ENCODE measurements at places on chromosomes 2 and 18. TPM values are rescaled to one million over a fixed set of nuclear protein-coding genes. Genes with fewer than 3 reads are reported as not detected.

MAPK4 gene
- total RNA-seq, result 0.74 TPM

RPRM gene
- total RNA-seq, result not detected

DNA sequence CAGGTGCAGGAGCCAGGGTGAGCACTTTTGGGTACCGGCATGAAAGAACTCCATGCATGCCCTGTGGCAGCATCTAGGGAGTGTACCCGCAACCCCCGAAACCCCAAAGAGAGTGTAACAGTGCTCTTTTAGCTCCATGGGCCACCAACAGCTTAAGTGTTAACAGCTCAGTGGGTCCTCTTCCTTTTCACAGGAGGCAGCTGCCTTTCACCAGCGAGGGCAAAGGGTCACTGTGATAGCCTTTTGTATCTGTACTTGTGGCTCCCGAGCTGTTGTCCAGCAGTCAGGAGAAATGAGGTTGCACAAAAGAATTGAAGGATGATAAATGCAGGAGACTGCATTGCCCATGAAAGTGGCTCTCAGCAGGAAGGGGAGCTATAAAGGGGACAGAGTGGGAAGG is 1166.3 kb upstream of the ACVR2A start:
- no peak overlapping the region for H3K27ac ChIP-seq
- no peaks in the 10 kb centered on the region for H3K4me1 ChIP-seq
- no peak overlapping the region for H3K4me3 ChIP-seq
- H3K36me3 ChIP-seq, result no peaks in the 10 kb centered on the region
- no peaks in the 10 kb centered on the region for H3K27me3 ChIP-seq

TSPYL6 gene
- not detected for total RNA-seq

DNA sequence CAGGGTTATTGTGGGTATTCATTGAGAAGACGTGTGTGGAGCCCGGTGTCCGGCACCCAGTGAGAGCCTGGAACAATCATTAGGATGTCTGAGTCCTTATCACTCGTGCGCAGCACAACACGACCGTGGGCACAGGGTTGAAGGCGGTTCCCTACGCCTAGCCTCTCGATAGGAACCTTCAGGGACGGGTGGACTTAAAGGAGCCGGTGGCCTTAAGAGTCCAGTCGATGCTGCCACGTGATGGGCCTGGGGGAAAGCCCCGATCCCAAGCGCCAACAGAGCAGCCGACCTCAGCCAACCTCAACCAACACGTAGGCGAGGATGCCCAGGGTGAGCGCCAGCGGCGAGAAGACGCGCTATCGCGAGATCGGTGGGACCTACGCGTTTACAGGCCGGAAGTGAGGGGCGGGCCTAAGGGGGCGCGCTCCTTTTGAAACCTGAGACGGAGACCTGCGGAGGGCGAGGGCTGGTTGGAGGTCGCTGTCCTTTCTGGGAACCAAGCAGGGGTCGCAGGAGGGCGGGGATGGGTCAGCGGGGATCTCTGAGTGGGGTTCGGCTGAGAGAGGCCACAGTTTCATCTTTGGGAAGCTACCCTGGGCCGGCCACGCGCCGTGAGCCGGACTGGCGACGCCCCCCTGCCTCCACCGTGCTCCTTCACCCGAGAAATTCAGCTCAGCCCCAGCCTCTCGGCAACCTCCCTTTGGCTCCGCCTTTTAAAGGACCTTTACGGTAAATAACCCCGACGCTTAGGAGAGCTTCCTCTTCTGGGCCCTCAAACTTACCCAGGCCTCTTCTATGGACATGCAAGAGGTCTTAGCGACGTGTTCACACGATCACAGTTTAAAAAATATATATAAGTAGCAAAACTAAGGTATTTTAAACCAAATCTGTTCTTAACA is 28.3 kb downstream of the WNT10A start:
- peaks cover 11% of the 10 kb centered on the region for H3K27me3 ChIP-seq
- peak overlapping the region; percentile 20 for H3K27ac ChIP-seq
- peaks cover 7% of the 10 kb centered on the region for H3K4me1 ChIP-seq
- H3K36me3 ChIP-seq, result no peaks in the 10 kb centered on the region
- DNase-seq, result peak; percentile 89
- peak overlapping the region; percentile 71 for H3K4me3 ChIP-seq

MRPL30 gene
- 37.8 TPM for total RNA-seq

RNF144A gene
- total RNA-seq, result 9.3 TPM

DNA sequence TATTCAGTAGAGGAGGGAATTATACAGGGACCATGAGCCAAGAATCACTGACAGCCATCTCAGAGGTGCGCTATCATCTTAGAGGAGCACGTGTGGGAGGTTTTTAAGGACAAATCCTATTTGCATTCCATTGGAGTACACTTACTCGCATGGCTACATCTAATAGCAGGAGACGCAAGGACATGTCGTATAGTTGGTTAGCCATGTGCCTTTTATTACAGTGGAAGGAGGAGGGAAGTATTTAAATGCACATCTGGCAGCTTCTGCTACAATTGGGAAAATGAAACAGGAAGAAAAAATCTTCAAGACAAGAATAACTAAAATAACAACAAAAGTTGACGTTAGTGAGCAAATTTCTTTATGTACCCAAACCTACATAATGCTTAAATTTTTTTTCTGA is 86.5 kb upstream of the UGP2 start:
- H3K27me3 ChIP-seq, result no peaks in the 10 kb centered on the region
- H3K36me3 ChIP-seq, result no peaks in the 10 kb centered on the region
- no peak overlapping the region for H3K4me3 ChIP-seq
- no peak overlapping the region for H3K27ac ChIP-seq

DNA sequence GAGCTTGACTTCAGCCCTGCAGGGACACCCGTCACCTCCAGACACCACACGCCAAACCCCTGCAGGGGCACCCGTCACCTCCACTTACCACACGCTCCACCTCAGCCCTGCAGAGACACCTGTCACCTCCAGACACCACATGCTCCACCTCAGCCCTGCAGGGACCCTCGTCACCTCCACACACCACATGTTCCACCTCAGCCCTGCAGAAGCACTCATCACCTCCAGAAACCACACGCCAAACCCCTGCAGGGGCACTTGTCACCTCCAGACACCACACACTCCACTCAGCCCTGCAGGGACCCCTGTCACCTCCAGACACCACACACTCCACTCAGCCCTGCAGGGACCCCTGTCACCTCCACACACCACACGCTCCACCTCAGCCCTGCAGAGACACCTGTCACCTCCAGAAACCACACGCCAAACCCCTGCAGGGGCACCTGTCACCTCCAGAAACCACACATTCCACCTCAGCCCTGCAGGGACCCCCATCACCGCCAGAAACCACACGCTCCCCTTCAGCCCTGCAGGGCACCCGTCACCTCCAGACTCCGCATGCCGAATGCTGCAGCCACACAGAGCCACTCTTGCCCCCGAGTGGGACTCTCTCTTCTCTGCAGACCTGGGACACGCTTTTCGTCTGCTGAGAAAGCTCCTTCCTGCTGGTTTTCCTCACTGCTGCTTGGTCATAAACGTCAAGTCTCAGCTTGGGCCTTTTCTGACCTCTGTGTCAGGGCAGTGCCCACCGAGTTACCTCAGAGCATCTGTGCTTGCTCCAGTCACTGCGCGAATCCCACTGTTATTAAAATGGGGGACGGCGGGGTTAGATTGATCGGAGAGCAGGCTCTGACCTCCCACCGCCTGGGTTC is 77.5 kb upstream of the SALL3 start:
- no peak overlapping the region for H3K27ac ChIP-seq
- no peaks in the 10 kb centered on the region for H3K27me3 ChIP-seq
- H3K4me3 ChIP-seq, result no peak overlapping the region
- no peaks in the 10 kb centered on the region for H3K36me3 ChIP-seq

- no peaks in the 10 kb centered on the region for H3K36me3 ChIP-seq
- peaks cover 14% of the 10 kb centered on the region for H3K4me1 ChIP-seq
- H3K27me3 ChIP-seq, result no peaks in the 10 kb centered on the region
- no peak overlapping the region for H3K4me3 ChIP-seq
- peak overlapping the region; percentile 80 for H3K27ac ChIP-seq
- DNase-seq, result no peak
Observed at GRCh38 chr2:127134833-127135830, 28.2 kb upstream of the BIN1 start.

DNA sequence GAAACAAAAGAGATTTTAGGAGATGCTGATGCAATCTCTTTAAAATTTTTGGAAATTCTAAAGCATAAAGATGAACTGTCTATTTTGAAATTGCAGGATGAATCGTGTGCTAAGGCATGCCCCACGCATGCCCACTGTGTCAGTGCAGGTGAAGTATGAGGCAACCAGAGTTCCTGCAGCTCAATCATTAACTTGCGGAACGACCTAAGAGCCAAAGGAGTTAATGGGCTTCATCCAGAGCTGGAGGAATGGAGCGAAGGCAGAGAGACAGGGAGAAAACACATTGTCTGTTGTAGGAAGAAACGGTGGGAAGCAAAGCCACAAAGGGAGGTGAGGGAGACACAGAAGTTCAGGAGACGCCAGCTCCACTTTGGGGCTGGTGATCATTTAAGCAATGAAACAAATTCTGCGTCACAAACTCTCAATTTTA is 265.2 kb downstream of the CCDC85A start:
- no peaks in the 10 kb centered on the region for H3K4me1 ChIP-seq
- no peak overlapping the region for H3K4me3 ChIP-seq
- no peaks in the 10 kb centered on the region for H3K27me3 ChIP-seq
- no peaks in the 10 kb centered on the region for H3K36me3 ChIP-seq
- DNase-seq, result no peak
- no peak overlapping the region for H3K27ac ChIP-seq

GRCh38 chr2:120667981-120668380 is 67.7 kb upstream of the GLI2 start:
- no peak overlapping the region for H3K4me3 ChIP-seq
- no peaks in the 10 kb centered on the region for H3K4me1 ChIP-seq
- no peaks in the 10 kb centered on the region for H3K36me3 ChIP-seq
- H3K27me3 ChIP-seq, result no peaks in the 10 kb centered on the region
- H3K27ac ChIP-seq, result no peak overlapping the region

- no peak for DNase-seq
- H3K36me3 ChIP-seq, result no peaks in the 10 kb centered on the region
- no peak overlapping the region for H3K4me3 ChIP-seq
Observed at GRCh38 chr18:616380-616995, 19.7 kb downstream of the CLUL1 start.

DNA sequence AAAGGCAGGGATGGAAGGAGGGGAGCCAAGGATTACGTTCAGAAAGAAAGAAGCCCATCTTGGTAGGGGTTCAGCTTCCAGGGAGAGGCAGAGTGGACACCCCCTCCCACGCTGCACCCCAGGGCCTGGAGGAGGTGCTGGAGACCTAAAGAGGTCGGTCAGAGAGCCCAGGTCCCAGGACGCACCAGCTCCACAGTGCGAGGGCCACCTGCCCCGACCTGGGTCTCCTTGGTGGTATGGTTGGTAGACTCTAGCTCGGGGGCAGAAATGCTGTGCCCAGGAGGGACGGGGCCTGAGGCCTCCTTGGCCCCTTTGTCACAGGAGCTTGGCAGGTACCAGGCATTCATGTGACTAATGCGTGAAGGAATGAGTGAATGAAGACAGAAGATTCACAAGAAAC is 87.1 kb upstream of the RAB6C start:
- no peaks in the 10 kb centered on the region for H3K27me3 ChIP-seq
- no peak overlapping the region for H3K4me3 ChIP-seq
- H3K27ac ChIP-seq, result no peak overlapping the region

- no peak overlapping the region for H3K4me3 ChIP-seq
- H3K27me3 ChIP-seq, result peaks cover 5% of the 10 kb centered on the region
- DNase-seq, result no peak
- no peaks in the 10 kb centered on the region for H3K36me3 ChIP-seq
- H3K27ac ChIP-seq, result no peak overlapping the region
- no peaks in the 10 kb centered on the region for H3K4me1 ChIP-seq
Observed at GRCh38 chr2:131349021-131349420, 14.9 kb downstream of the RAB6D start.

ERICH2 gene
- 0.54 TPM for total RNA-seq

DNA sequence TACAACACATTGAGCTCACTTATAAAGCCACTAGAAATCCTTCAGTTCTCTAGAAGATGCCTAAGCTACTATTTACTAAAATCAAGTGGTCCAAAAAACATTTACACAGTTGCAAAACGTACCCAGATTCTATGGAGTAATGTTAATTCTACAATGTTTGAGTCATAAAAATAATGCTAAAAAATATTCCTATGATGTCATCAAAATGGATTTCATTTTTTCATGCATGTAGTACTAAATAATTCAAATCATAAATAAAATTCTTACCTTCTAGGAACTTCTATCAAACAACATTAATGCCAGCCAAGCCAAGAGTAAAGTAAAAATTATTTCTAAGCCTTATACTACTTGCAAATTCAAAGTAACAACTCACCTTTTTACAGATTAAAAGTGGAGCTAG is 168.9 kb upstream of the EPC2 start:
- DNase-seq, result no peak
- H3K36me3 ChIP-seq, result no peaks in the 10 kb centered on the region
- no peak overlapping the region for H3K27ac ChIP-seq
- no peaks in the 10 kb centered on the region for H3K27me3 ChIP-seq
- no peaks in the 10 kb centered on the region for H3K4me1 ChIP-seq
- H3K4me3 ChIP-seq, result no peak overlapping the region

MROH2A gene
- total RNA-seq, result not detected

DNA sequence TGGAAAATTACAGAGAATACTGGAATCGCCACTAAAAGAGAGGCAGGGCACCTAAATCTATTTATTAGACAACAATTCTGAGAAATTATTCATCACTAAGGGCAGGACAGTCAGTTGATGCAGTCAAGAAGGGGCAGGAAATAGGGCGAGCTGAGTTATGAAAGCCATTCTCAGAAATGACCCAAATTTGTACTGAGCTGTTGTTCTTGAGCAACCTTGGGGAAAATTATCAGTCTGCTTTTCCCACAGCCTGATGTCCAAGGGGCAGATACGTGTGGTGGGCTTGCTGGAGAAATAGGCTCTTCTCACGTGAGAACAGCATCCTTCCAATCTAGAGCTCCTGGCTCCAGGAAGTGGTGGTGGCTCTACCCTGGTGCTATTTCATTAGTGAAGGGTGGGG is 38.6 kb downstream of the STON1 start:
- H3K4me1 ChIP-seq, result no peaks in the 10 kb centered on the region
- no peaks in the 10 kb centered on the region for H3K27me3 ChIP-seq
- no peaks in the 10 kb centered on the region for H3K36me3 ChIP-seq
- no peak overlapping the region for H3K4me3 ChIP-seq
- no peak for DNase-seq
- no peak overlapping the region for H3K27ac ChIP-seq

MC5R gene
- not detected for total RNA-seq

DNA sequence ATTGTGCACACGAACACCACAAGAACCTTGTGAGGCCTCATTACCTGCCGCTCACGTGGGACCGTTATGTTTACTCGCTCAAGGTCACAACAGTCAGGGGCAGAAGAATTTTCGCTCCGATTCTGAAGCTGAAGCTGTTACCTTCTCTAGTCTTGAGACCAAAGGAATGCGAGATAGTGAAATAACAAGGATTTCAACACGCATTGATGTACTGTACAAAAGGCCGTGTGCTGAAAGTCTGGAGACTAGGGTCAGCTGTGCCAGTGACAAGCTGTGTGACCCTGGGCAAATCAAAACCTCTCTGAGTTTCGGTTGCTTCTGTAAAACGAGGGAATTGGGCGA is 583 bp downstream of the NEMP2 start:
- no peaks in the 10 kb centered on the region for H3K27me3 ChIP-seq
- no peak for DNase-seq
- H3K4me1 ChIP-seq, result no peaks in the 10 kb centered on the region
- peak overlapping the region; percentile 93 for H3K4me3 ChIP-seq
- H3K36me3 ChIP-seq, result no peaks in the 10 kb centered on the region
- peak overlapping the region; percentile 94 for H3K27ac ChIP-seq
